ENCODE measurements at places on chromosomes 11 and 22.

DNA sequence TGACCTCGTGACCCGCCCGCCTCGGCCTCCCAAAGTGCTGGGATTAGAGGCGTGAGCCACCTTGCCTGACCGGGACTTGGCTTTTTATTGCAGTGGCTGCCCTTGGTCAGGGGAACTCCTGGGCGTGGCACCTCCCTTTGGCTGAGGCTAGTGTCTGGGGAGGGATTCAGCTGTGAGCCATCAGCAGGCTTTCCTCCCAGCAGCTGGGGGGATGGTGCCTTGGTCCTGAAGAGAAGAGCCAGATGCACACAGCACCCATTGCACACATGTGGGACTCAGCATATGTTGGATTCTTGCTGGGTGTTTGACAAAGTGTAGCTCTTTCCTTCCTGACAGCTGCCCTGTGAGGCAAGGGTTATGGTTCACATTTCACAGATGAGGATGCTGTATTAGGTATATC lies 8.4 kb downstream of the CYTH4 start:
- DNase-seq = no peak

DNA sequence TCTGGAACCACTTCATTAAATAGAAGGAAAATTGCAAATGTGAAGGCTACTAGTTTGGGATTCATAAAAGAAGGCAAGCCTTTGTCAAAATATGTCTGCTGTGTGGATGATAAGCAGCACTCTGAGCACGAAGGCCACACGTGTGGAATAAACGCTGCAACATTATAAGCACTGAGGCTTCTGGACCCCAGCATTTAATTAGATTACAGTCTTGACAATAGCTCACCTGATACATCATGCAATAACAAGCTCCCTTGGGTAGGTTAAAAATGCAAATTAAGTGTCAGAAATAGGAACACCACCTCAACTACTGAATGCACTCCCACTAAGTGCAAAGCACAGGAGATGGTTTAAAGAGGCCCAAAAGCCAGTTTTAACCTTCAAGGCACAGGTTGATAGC lies 179.3 kb downstream of the LARGE1 start:
- DNase-seq = no peak

DNA sequence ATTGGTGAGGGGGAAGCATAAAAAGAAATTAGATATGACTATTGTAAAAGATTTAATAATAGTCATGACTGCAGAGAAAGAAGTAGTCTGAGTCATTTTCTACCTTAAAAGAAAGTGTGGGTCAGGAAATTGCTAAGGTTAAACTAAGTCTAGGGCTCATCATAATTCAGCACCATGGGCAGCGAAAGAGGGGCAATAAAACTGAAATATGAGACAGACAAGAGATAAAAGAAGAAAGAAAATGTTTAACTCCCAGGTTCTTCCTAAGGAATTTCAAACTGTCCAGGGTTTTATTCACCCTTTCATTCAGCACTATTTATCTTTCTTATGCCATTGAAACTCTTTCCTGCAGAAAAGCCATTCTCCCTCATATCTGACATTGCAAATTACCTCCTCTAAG lies 114.4 kb upstream of the API5 start:
- no peak for DNase-seq

- no peak for DNase-seq
These were observed 46.1 kb upstream of the BLID start for GRCh38 chr11:122162095-122162494.

GRCh38 chr11:78100261-78100660 lies 20.6 kb upstream of the NDUFC2 start:
- no peak for DNase-seq

- no peak for DNase-seq
These were observed 96.9 kb downstream of the MORC2 start for GRCh38 chr22:30871391-30872284.

Data from muscle of arm (tissue), 14 donors.